ENCODE measurements at places on chromosomes 2 and 18.

- DNase-seq, result no peak
Observed at GRCh38 chr2:20016346-20016745, 3.9 kb upstream of the MATN3 start.

GRCh38 chr2:169320561-169320960 lies 41.8 kb downstream of the LRP2 start:
- DNase-seq, result no peak

GRCh38 chr2:241863536-241863954 lies 4.9 kb upstream of the PDCD1 start:
- DNase-seq, result no peak

GRCh38 chr18:35808796-35809195 lies 163.7 kb upstream of the RMP24 start:
- DNase-seq, result no peak

- DNase-seq, result no peak
Observed at GRCh38 chr2:18991177-18992168, 366.9 kb downstream of the OSR1 start.

GRCh38 chr2:57894381-57894780 lies 152.2 kb upstream of the VRK2 start:
- DNase-seq, result no peak

Data from GM12878 (cell line).